ENCODE measurements at places on chromosomes 2 and 18. TPM values are rescaled to one million over a fixed set of nuclear protein-coding genes. Genes with fewer than 3 reads are reported as not detected.

DNA sequence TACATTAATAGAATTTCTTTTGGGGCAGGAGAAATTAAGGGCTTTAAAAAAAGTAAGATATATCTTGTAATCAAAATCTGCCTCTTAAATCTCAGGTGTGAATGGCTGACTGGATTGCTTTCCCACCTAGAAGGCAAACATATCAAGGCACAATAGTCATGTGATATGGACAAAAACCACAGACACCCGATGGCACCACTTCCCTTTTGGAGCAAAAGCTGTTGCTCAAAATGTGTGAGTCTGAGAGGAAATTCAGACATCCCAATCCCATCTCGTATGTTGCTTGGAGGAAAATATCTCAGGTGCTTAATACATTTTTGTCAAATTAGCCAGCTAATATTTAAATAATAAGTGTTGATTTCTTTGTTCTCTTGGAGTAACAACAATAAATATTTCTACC is 120.7 kb downstream of the KCNF1 start:
- no peak for DNase-seq

DNA sequence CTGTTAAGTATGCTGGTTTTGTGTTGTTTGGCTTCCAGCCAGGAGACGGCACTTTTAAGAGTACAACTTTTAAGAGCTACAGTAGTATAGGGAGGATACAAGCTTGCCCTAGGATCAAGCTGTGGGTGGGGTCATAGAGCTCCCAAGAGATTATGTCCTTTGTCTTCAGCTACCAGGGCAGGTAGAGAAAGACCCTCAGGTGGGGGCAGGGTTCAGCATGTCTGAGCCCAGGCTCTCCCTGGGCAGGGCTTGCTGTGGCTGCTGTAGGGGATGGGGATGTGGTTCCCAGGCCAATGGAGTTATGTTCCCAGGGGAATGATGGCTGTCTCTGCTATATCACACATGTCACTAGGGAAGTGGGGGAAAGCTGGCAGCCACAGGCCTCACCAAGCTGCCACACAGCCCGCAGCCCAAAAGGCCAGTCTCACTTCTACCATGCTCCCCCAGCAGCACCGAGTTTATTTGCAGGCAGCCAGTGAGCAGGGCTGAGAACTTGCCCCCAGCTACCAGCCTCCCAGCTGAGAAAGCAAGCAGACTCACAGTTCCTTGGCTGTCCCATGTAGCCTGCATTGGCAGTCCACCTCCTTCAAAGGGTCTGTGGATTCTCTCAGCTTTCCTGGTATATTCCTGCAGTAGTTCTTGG is 105.7 kb upstream of the ERBB4 start:
- no peak for DNase-seq

DNA sequence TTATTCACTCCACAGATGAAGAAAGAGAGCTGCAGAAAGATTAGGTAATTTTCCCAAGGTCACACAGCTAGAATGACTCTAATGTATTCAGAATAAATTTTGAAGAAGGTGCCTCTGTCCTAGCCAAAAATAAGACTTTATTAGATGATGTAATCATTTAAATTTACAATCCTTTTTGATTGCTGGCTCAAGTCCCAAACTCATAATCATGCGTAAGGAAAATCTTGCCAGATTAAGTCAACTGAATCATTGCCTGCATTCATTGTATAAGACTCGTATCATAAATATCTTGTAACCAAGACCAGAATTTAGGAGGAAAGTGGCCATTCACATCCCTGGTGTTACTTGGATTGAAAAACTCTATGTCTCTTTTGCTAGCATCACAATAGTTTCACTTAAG is 53.1 kb upstream of the STK39 start:
- no peak for DNase-seq

GRCh38 chr18:74066018-74066417 is 81.6 kb downstream of the FBXO15 start:
- DNase-seq: no peak

MDH1B gene
- total RNA-seq: 0.68 TPM

DNA sequence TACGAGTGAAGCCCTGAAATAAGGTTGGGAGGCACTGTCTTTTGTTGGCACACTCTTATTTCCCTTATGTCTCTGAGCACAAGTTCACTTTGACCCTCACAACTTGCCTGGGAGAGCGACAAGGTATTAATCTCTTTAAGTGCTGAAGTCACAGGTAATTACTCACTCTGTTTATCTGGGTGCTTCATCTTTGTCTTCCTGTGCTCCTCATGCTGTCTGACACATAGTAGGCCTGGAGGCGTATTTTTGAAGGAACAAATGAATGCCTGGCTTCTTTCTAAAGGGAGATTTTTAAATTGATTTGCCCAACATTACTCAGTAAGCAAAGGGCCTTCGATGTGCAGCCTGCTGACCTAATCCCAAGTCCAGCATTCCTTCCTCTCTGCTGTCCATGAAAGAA is 507.1 kb upstream of the TNP1 start:
- no peak for DNase-seq

DNA sequence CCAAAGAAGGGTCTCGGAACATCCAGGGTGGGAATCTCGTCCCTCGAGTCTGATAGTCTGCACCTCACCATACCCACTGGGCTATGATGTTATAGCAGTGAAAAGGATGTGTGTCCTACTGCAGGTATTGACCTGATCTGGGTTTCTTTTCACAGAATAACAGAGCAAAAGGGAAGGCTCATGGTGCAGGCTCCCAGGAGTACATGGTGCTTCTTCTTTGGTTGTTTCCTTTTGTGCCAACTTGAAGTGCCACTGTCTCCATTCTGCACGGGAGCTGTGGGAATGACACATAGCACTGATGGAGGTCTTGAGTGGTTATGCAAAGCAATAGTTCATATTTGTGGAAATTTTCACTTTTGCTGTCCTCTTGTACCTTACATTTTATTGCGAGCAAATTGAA is 72.2 kb upstream of the EML6 start:
- no peak for DNase-seq

- DNase-seq: no peak
These were observed 88.7 kb upstream of the STPG4 start for GRCh38 chr2:47243596-47244323.

TPRKB gene
- total RNA-seq: 45.9 TPM

- DNase-seq: no peak
These were observed 99.8 kb upstream of the FZD7 start for GRCh38 chr2:201933792-201934237.

AP1S3 gene
- 0.35 TPM for total RNA-seq

DAW1 gene
- total RNA-seq: not detected

BIRC6 gene
- total RNA-seq: 35.7 TPM

- DNase-seq: no peak
These were observed 43.1 kb upstream of the EML4 start for GRCh38 chr2:42125841-42126594.

- no peak for DNase-seq
These were observed 403.5 kb downstream of the PARD3B start for GRCh38 chr2:204948822-204949221.

DNA sequence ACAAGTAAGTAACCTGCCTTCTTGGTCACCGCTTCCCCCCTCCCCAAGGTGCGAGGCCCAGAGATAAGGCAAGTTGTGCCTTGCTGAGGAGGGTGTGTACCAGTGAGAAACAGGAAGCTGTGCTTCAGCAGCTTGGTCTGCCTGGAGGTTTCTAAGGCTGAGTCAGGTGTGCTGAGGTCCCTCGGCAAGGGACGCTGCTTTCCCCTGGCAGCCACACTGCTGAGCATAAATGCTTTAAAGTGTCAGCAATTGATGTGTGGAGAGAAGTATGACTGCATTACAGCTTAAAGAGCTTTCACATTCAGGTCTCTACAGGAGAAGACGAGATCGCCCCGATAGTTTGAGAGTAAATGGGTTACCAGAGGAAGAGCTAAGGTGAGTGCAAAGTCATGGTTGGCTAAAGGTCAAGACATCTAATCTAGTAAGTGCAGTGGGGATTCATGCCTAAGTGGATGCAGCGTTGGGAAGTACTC is 86.9 kb downstream of the LIMS1 start:
- DNase-seq: no peak

DNA sequence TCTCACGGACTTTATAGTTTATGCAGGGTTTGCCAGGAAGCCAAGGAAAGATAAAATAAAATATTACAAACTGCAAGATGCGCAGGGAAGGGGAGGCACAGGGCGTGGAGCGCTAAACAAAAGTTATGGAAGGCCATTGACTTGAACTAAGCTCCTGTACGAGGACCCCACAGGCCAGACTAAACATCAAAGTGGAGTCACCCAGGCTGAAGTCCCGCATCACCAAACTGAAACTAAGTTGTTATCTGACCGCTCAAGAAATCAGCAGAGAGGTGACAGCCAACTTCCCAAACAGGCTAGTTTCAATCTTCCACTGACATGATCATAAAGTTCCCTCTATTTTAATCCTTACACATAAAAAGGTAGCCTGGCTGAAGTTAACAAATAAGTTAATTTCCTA is 90.5 kb upstream of the YWHAQ start:
- no peak for DNase-seq

GRCh38 chr2:100802066-100802465 is 17.9 kb upstream of the NPAS2 start:
- DNase-seq: no peak

GRCh38 chr2:172951554-172951953 is 124.1 kb upstream of the MAP3K20 start:
- DNase-seq: no peak

GRCh38 chr2:45804987-45805755 is 153.7 kb downstream of the PRKCE start:
- DNase-seq: no peak

GRCh38 chr2:118477111-118477862 is 370.2 kb downstream of the EN1 start:
- no peak for DNase-seq

Data from Right ventricle myocardium inferior (tissue), 1 donor.